Vagina (tissue), 2 donors: ENCODE measurements at places on chromosomes 1 and 21.

GRCh38 chr1:24191860-24192259, 4.8 kb upstream of the IFNLR1 start:
- no peak for DNase-seq

DNA sequence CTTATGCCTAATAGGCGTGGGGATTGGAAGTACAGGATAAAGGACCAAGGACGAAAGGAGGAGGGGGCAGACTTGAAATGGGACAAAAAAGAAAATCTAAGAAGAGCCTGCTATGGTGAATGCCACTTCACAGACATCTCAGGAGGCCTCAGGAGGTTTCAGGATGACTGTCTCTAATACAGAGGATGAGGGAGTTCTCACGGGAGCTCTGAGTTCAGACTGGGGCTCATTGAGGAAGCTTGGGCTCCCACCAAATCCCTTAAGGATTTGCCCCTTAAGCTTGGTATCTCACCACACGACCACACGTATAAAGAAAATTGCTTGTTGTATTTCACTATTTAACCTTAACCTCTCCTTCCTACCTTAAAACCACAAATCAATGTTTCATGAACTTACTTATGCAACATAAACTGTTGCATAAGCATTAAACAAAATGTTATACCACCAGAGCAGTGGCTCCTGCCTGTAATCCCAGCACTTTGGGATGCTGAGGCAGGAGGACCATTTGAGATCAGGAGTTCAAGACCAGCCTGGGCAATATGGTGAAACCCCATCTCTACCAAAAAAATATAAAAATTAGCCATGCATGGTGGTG, 12.4 kb downstream of the SLC30A1 start:
- peak; percentile 27 for DNase-seq

DNA sequence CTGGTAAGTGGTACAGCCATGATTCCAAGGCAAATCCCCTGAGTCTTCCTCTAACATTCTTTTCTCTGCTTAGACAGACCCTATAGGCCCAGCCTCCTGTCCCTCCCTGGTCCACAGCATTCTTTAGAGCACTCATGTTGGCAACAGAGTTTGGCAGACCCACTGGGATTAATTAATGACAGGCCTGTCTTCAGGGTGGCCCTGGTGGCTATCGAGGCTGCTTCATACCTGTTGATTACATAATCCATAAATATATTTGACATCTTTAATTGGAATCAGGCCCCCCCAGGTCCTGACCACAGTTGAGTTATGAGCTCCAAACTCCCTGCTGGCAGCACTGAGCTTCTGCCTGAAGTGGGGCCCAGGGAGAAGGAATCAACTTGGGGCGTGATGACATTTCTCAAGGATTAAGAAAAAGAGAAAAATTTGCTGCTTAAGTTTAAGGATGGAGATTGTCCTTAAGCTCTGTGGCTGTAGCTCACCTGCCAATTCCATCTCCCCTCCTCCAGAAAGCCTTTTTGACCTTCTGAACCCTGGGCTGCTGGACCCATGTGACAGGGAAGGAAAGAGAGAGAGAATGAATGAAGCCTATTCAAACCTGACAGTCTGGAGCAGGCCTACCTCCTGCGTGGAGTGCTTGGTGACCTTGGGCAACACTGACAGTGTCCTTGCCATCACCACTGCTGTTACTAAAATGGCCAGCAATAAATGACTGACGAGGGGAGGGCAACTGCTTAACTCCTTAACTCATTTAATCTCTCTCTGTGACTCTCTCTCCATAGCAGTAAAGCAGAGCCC, 156.6 kb downstream of the TRABD2B start:
- no peak for DNase-seq

- DNase-seq = no peak
Observed at GRCh38 chr1:204879351-204879750, 8.7 kb downstream of the NFASC start.

DNA sequence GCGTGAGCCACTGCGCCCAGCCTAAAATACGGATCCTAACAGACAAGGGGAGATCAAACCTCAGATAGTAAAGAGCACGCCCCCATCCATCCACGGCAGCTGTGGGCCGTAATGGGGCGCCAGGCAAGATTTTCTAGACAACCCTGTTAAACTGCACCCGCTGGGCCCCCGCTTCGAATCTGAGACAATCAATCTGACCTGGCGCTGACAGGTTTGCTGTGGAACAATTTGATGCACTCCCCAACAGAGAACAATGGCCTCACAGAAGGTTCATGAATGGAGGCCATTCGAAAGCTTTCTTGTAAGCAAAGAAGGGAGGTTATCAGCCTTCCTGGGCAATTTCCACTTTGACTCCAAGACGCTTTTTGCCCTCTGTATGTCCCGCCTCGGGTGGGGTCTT, 30.5 kb downstream of the CLSTN1 start:
- no peak for DNase-seq

- DNase-seq = no peak
Observed at GRCh38 chr1:53066488-53066887, 4.5 kb downstream of the PODN start.

- DNase-seq = no peak
Observed at GRCh38 chr21:44773291-44773932, 28.2 kb downstream of the UBE2G2 start.

DNA sequence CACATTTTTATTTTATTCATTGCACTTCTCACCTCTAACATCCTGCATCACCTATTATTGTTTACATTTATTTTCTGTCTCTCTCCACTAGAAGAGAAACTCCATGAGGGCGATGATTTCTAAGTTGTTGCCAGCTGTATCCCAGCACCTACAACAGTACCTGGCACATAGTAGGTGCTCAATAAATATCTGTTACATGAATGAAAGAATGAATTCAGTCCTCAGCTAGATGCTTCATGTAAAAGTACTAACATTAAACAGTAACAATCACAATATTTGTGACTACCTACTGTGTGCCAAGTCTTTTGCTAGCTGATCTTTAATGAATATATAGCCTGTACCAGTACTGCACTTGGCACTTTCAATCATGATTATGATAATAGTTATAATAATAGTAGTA, 3.0 kb downstream of the TAS1R2 start:
- no peak for DNase-seq

DNA sequence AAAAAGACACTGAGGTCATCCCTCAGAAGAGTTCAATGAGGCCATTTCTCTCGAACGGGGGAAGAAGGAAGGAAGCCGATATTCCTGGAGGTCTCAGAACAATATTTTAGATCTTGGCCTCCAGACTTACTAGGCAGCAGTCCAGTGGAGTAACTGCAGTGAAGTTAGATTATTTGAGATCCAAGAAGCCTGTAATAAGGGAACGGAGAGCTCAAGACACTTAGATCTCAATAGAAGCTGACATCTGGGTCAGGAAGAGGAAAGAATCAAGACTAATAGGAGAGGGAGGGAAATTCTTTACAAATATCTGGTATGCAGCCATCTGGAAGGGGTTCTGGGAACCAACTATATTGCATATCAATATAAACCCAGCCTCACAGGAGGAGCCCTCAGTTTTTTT, 13.6 kb upstream of the ENAH start:
- DNase-seq = no peak

GRCh38 chr1:234531151-234531635, 52.2 kb upstream of the TARBP1 start:
- DNase-seq = no peak

- no peak for DNase-seq
Observed at GRCh38 chr1:10522322-10522860, 47.6 kb downstream of the PEX14 start.

- no peak for DNase-seq
Observed at GRCh38 chr1:61743716-61744580, 1.7 kb downstream of the PATJ start.

DNA sequence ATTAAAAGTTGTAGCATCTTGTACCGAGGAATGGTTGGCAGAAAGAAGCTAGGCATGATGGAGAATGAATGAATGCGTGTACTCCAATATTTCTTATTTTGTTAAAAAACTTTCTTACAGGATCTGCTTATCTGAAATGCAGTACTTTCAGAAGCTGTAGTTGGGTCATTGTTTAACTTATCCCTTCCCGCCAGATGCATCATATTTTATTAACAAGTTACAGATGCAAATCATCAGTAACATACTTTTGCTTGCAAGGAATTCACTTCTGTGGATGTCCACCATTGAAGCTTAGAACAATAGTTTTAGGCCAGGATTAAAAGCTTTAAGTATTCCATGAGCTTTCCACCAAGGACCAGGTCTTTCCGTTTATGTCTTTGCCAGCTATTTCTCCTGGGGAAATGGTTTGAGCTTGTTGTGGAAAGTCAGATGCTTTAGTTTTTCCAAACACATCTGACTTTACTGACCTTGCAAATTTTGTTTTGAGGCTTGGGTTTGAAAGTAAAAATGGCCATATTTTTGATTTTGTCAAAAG, 65.4 kb downstream of the PATJ start:
- no peak for DNase-seq

DNA sequence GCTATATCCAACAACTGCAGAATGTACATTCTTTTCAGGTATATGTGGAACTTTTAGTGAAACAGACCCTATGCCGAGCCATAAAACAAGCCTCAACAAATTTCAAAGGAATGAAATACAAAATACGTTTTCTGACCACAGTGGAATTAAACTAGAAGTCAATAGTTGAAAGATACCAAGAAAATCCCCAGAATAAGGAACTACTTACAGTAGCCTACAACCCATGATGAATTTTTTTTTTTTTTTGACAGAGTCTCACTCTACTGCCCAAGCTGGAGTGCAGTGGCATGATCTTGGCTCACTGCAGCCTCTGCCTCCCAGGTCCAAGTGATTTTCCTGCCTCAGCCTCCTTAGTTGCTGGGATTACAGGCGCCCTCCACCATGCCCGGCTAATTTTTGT, 83.4 kb downstream of the RUNX3 start:
- no peak for DNase-seq

- DNase-seq = no peak
Observed at GRCh38 chr1:20733360-20733975, 965 bp upstream of the SH2D5 start.

DNA sequence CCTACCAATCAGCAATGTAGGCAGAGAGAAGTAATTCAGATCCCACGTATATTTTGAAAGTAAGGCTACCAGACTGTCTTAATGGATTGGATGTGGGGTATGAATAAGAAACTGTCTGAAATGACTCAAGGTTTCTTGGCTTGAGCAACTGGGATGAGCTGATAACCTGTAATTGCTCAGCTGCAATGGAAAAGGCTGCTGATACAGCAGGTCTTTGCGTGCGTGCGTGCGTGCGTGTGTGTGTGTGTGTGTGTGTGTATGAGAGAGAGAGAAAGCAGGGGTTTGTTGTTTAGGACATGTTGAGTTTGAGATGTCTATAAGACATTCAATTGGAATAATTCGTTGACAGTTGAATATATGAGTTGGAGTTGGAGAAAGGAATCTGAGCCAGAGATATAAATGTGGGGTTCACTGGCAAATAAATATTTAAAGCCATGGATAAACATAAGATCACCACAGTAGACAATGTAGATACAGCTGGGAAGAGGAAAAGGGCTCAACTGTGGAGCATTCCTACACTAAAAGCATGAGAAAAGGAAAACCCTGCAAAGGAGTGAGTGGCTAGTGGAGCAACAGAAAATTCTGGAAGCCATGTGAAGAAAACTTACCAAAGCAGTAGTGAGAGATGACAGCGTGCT, 72.9 kb downstream of the UCHL5 start:
- DNase-seq = no peak

DNA sequence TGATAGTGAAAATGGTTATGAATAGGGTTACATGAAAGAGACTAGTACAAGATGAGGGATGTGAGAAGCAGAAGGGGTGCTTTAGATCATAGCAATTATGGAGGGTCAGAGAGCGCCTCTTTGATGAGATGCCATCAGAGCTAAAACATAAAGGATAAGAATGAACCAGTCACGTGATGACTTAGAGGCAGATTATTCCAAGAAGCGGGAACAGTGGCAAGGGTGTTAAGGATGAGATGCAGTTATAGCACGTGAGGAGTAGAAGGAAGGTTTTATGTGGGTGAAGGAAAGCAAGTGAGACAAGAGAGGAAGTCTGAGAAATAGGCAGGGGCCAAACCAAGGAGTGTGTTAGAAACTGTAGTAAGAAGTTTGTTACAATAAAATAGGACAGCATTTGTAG, 360.1 kb downstream of the DPYD start:
- DNase-seq = no peak

GRCh38 chr21:10521091-10521598, at the start of gene TPTE:
Gene TPTE (plus strand): TSS chr21:10521583. CDS start chr21:10538724, 17,141 bp downstream.
- no peak for DNase-seq

DNA sequence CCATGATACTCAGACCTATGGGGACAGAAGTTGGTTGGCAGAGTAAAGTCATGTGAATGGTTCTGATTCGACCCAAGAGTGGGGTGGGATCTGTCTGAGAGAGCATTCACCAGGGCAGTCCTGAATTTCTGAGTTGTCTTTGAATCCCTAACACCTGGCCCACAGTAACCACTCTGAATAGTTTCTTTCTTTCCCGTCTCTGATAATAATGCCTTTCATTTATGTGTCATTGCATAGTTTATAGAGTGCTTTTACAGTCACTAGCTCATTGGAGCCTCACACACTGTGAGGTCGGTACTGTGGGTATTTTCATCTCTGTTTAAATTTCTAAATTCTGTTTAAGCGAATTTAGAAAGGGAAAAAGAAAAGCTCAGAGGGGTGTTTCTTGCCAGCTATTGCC, 147.1 kb downstream of the C1orf21 start:
- no peak for DNase-seq
